ENCODE measurements at places on chromosomes 2 and 18.

DNA sequence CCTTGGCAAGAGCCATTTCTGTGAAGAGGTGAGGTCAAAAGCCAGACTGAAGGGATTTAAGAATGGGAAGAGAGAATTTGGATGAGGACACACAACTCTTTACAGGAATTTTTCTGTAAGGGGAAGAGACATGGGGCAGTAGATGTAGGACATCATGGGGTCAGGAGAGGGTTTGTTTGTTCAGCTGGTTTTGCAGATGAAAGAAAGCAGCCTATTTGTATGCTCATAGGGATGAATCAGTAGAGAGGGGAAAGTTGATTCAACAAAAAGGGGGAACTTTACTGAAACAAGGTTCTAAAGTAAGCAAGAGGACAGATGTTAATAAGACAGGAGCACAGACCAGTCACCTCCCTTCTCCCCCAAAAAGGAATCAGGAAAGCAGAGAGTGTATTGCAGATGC, 11.2 kb downstream of the SCG2 start:
- no peak for DNase-seq

GRCh38 chr2:60504049-60504448, 49.4 kb downstream of the BCL11A start:
- DNase-seq: no peak

- no peak for DNase-seq
Observed at GRCh38 chr2:230016844-230017243, 51.9 kb downstream of the SLC16A14 start.

- no peak for DNase-seq
Observed at GRCh38 chr2:157808421-157808820, 67.7 kb downstream of the ACVR1 start.

- DNase-seq: no peak
Observed at GRCh38 chr18:49911427-49911826, 98.1 kb upstream of the ACAA2 start.

DNA sequence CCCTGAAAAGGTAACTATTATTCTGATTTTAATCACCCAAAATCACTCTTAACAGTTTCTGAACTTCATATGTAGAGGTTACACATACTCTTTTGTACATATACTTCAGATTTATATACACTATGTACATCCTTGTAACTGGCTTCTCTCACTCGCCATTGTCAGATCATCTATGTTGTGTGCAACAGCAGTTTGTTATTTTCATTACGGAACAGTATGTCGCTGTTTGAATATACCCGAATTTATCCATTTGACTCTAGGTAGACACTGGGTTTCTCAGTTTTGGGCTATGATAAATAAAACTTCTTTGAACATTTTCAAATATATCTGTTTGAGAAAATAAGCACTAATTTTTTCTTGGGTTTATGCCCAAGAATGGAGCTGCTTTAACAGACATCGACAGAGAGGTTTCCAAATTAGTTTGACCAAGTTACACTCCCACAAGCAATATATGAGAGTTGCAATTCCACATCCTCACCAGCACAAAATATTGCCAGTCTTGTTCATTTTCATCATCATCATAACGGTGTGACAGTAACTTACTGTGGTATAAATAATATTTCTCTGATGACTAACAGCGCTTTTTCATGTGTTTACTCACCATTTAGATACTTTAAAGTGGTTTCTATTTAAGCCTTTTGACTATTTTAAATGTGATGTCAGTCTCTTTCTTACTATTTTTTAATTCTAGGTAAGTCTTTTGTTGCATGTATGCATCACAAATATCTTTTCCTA, 80.9 kb downstream of the SMC6 start:
- DNase-seq: no peak

- DNase-seq: no peak
Observed at GRCh38 chr2:198006733-198007132, 202.3 kb downstream of the PLCL1 start.

DNA sequence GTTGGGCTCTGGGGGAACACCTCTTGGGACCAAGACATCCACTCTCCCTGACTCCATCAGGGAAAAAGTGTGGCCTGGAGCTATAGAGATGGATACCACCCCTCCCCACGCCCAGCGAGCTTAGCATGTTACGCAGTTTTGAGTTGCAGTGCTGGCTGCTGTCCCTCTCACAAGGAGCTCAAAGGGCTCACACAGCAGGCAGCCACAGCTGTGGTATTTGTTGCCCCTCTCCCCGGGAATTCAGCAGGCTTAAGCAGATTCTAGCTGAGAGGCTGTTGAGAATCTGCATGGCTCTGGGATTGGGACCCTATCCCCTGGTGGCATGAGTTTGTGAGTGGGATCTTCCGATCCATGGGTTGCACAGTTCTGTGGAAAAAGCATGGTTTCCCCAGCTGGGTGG, 673.1 kb upstream of the FSHR start:
- no peak for DNase-seq

GRCh38 chr2:232349946-232350635, 28.5 kb upstream of the ALPP start:
- no peak for DNase-seq

DNA sequence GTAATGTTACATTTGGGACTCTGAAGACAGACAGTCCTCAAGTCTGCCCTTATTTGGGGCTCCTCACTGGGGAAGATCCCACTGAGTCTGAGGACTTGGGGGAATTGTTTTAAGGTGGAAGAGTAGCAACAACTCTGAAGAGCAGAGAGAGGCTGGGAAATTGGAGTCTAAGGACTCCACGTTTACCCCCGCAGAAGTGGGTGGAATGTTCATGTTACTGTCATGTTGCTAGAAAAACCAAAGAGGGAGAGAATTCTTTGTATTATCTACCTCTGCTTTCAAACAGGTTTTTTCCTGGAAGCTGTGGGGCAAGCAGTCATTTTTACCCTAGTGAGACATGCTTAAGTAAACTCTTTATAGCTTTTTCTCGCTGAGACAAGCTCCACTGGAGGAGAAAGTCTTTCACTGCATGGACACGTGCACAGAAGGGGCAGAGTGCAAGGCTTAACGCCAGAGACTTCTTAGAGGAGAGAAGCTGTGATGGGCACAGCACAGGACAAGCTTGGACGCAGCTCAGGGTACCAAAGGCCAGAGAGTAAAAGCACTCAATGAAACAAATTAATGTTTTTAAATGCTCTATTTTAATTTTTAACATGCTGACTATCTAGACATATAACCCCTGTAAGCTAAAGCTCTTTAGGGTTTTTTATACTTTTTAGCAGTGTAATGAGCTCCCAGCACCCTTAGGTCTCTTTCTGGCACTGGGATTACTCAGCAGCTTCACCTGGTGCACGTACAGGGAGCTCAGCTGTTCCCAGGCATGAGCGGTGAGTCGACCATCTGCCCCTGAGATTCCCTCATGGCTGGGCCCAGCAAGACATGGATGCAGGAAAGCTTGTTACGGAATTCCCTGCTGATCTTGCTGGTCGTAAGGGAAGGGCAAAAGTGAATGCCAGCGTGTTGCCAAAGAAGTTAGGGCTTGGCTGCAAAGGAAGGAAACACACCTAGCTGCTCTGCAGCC, 54.5 kb upstream of the BIN1 start:
- DNase-seq: no peak

- DNase-seq: no peak
Observed at GRCh38 chr2:58636872-58637271, 395.7 kb upstream of the FANCL start.

- no peak for DNase-seq
Observed at GRCh38 chr2:63882395-63883105, 40.9 kb downstream of the UGP2 start.

DNA sequence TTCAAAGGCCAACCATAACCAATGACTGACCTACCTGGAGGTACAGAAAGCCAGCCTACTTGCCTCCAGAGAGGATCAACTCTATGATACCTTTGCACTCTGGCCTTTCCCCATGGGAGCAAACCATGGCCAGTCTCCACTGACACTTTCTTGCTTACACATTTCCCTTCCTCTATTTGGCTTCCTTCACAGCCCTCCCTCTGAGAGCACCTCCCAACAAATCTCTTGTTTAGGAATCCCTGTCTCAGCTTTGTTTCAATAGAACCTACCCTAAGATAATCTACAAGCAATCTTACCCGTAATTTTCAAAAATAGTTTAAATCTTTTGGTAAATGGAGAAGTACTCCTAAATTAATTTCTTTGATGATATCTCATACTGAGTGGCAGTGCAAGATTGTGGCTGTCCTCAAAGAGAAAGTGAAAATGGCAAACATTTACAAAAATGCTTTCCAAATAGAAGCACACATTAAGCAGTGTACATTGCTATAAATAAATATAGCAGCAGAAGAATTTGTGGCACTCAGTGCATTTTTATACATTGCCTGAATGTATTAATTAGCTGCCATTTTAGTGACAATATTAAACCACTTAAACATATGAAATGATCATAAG, 140.6 kb downstream of the CCDC148 start:
- no peak for DNase-seq

DNA sequence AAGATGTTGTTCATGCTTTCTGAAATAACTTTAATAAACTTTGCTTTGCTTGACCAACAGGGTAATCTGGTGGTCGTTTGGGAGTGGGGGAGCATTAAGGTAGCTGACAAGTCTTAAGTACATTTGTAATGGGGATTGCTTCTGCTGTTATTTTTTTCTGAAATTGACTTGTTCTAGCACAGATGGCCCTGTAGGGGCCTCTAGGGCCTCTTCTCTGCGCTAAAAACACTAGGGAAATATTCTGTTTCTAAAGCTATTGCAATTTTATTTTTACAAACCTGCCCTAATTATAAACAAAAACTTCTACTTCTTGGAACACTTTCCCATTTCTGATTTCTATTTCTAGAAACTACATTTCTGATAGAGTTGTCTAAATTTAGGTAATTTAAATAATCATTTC, 191.3 kb upstream of the KCNJ3 start:
- no peak for DNase-seq

DNA sequence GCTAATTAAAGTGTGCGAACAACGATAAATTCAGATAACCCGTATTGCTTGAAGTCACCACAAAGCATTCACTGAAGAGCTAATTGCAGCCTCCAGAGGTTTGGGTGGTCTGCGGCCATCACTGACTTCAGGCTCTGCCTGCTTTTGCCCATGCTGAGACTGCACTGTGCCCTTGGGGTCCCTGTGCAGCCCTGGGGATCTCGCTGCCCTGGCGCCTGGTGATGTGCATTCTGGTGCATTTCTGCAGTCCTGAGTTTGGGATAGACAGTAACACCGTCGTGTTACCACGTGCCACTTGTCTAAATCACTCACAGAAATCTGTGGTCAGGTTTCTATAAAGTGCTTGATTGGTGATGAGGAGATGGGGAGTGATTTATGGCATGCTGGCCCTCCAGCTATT, 27.6 kb downstream of the LDLRAD4 start:
- no peak for DNase-seq

DNA sequence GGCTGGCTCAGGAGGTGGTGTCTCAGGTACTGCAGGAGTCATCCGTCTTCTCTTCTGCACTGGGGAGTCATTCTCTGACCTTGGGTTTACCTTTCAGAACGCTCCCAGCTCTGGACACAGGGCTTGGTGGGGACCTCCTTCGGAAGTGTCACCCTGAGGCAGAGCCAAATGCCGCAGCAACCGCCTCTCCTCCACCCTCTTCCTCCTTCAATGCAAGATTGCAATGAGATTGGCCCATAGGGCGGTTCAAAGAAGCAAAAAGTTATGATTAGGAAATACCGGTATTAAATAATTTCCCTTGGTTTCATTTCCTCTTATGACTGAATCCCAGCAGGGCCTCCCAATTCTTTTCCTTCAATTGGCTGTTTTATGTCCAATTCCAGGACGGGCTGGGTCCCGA, 178.8 kb downstream of the ACKR3 start:
- DNase-seq: no peak

DNA sequence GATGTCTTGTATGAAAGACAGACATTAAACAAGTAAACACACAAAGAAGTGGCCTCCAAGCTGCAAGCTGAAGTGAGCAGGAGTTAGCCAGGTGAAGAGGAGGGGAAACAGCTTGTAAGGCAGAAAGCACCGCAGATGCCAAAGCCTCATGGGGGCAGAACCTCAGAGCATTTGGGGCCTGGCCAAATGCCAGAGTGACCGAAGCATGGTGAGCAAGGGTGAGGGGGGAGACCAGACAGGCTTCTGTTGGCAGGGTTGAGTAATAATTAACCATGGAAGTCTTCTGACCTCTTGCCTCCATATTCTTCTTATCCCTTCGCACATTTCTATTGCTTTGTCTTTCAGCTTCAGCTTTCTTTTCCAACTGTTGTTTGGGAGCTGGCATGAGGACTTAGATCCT, 5.6 kb downstream of the QPCT start:
- no peak for DNase-seq

GRCh38 chr2:86557836-86558235, 5.4 kb downstream of the CHMP3 start:
- no peak for DNase-seq

DNA sequence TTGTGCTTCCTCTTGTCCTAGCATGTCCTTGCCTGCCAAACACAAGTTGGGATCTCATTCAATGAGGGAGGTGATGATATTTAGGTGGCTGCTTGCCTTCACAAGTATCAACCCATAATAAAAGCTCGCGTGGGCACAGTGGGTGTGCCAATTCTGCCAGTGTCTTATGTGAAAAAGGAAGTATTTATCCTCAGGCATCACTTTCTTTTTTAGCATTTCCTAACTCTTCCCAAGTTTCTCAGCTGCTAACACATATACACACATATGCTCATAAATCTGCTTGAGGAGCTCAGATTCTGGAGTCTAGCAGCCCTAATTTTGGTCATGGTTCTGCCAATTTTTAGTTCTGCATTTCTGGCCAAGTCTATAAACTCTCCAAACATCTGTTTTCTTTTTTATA, 319.5 kb upstream of the HNMT start:
- no peak for DNase-seq

DNA sequence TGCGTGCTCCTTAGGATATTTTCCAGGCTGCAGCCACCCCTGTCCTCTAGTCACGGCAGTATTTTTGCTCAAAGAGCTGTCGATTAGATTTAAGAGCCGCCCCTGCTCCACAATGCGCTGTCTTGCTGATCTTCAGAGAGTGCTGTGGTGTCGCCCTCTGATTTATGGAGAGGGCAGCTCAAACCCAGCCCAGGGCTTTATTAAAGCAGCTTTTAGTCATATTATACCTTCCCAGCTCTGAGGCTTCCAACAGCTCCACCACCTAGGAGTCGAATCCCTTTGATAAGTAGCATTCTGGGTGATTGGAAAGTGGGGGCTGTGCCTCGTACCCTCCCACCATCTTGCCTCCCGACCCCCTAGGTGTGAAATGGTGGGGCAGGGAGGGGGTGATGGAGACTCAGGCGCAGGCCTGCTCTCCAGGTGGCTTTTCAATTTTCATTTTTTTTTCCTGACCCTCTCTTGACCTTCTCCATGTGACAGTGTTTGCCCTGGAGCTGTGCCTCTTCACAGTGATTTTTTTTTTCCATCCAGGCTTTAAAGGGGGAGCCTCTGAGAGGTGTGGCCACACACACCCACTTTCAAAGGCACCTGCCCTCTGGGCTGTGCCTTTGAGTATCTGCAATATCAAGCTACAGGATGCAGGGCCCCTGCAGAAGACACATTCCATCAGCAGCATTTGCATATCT, 53.1 kb upstream of the NRP2 start:
- DNase-seq: no peak

GRCh38 chr2:74399785-74400184, 19.7 kb upstream of the DCTN1 start:
- no peak for DNase-seq

All from stimulated activated CD8-positive, alpha-beta memory T cell treated with anti-CD3 and anti-CD28 coated beads, Interleukin-7, amount 100 ng/mL, for 4 hours (primary cell).